ENCODE measurements at places on chromosomes 7 and 10.

- DNase-seq = no peak
Measured at GRCh38 chr7:10120936-10121335, 852.7 kb upstream of the PHF14 start.

DNA sequence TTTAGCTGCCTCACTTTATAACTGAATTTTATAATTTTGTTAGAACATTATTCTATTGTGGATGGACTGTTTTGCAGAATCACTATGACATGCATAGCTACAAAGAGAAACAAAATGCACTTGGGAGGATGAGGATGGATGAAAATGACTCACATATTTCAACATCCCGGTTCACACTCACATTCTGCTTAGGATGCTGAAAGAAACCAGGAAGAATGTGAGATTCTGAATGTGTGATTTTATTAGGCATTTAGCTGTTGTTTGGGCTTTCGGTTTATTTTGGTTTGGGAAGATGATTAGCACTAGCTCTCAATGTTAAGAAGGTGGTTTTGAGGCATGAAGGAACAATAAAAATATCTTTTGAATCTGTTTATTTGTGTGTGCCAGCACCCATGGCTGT, 235.5 kb downstream of the SEMA3E start:
- DNase-seq = no peak

DNA sequence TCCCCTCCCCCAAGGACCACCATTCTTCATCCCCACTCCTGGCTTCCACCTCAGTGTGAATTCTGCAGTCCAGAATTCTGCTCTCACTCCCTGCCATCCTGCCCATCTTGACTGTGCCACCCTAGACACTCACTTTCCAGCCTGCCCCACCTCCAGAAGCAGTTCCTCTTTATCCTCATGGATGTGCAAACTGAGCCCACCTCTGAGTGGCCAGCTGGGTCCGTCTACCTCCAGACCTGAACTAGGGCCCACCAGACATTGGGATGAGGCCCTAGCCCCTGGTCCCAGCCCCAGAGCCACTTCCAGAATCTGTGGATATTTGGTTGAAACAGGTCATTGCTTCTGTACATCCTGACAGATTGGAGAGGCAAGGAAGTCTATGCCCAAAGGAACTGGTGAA, 58.5 kb downstream of the GRID1 start:
- no peak for DNase-seq

DNA sequence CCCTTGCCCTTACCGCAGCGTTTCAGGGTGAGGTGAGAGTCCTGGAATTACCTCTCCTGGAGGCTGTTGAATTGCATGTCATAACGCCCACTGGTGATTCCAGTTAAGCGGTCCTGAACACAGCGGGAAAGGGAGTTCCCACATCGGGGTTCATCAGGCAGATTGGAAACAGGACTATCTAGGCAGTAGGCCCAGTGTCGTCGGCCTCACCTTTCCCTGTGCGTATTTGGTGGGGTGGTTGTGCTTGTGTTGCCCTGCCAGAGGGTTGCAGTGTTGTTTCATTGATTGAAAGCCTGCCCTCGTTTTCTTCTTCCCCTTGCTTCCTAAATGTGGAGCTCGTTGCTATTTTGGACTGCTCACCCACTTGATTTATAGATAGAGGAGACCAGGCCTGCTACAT, 10.6 kb upstream of the SUN1 start:
- no peak for DNase-seq

DNA sequence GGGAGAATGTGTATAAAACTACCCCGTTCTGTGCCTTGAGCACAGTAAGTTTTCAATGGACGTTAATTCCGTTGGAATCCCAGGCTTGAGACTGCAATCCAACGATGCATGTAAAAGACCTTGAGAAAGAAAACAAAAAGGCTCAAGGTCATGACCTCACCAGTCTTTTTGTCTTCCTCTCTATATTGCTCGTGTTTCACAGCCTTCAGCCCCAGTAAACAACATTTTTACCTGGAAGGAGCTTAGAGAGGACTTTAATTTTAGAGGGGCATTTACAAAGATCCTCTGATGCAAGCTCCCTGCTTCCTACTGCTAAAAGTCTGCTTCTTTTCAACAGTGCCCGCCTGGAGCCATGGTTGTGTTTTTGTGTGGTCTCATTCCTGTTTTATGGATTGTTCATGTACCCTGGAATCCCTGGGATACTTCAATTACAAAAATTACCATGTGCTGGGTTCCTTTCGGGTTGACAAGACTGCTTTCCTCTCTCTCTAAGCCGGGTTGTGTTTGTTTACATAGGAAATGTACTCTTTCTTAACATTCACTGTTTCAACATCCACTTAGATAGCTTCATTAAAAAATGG, 320.1 kb upstream of the NFE2L3 start:
- no peak for DNase-seq

GRCh38 chr7:26685606-26686005, 178.8 kb downstream of the SKAP2 start:
- no peak for DNase-seq

- no peak for DNase-seq
Measured at GRCh38 chr10:94358480-94358879, 4.3 kb downstream of the NOC3L start.

DNA sequence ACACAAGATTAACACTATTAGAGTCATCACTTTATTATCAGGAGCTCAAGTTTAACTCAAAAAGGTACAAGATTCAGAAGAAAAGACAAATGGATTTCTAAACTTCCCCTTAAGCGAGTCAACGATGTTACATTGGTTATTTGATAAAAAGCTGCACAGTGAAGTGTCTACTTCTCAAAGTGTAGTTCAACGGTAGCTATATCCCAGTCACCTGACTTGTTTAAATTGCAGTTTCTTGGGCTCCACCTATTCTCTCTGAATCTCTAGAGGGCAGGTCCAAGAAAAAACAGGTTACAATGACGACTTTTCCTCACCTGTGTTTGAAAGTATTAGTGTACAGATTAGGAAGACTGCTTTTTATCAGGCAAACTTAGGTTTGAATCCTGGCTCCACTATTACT, 16.6 kb downstream of the MINDY3 start:
- DNase-seq = no peak

DNA sequence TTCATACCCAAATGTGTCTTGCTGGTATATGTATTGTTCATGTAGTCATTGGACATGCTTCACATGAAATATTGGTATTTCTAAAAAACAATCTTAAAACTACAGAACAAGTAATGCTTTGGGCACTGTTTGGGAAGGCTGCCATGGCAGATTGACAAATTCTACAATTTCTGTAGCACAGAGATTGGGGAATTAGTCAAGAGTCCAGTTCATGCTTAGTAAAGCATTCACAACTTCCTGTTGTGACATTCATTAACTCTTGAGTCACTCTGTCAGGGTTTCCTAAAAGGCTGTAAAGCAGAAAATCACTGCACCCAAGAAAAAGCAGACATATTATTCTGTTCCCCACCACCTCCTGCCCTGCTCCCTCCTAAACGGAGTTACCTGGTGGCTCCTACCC, 398.9 kb downstream of the PHTF2 start:
- DNase-seq = no peak

DNA sequence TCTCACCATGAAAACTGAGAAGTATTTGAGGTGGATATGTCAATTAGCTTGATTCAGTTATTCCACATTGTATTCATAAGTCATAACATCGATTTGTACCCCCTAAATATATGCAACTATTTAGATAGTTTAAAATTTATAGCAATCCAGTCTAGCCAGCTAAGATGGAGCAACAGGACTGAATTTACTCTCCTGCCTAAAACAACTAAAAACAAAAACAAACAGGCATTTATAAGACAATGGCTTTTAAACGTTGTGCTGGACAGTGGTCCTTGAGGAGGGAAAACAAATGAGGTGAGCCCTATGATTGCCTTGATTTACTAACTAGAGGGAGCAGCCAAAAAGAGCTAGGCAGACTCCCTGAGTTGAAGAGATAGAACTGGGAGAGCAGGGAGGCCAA, 814 bp upstream of the GPAM start:
- DNase-seq = no peak

- no peak for DNase-seq
Measured at GRCh38 chr7:47446871-47447466, 134.9 kb downstream of the TNS3 start.

GRCh38 chr10:131073469-131074035, 238.0 kb downstream of the TCERG1L start:
- DNase-seq = no peak

DNA sequence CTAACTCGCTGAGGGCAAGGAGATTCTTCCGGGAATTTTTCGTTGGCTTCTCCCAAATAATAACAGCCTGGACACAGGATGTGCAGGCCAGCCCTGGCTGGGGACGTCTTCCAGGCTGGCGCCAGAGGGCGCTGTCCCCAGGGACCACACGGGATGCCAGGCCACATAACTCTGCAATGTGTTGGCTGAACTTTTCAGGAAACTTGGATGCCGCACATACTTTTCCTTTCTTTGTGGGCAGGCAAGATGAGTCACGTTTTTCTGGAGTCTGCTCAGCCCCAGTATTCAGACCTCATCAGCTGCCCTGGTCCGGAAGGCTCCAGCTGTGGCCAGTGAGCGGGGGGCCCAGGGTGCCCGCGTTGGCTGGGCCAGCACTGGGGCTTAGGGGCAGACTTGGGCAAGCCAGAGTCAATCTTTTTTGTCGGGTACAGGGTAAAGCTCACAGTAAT, 122.7 kb downstream of the PRKAG2 start:
- peak; percentile 85 for DNase-seq

- DNase-seq = no peak
Measured at GRCh38 chr10:74486659-74487058, 335.6 kb downstream of the ADK start.

- DNase-seq = no peak
Measured at GRCh38 chr7:35605760-35606159, 89.2 kb downstream of the HERPUD2 start.

GRCh38 chr7:20304366-20304765, 26.3 kb upstream of the ITGB8 start:
- DNase-seq = no peak

DNA sequence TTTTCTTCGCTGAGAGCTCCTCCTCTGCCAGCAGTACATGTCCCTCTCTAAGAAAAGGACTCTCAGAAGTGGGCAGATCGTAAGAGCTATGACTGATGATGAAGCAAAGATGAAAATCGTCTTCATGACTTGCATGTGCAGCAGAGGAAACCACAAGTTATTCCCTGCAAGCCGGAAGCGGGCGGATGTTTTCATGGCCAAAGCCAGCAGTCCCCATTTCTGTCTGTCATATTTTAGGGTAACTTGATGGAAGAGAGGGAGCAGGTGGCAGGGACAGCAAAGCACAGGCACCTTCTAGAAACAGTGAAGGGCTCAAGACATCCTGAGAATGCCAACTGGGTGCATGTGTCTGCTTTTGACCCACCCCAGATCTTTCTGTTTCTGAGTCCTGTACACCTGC, 19.9 kb downstream of the KLF6 start:
- no peak for DNase-seq

DNA sequence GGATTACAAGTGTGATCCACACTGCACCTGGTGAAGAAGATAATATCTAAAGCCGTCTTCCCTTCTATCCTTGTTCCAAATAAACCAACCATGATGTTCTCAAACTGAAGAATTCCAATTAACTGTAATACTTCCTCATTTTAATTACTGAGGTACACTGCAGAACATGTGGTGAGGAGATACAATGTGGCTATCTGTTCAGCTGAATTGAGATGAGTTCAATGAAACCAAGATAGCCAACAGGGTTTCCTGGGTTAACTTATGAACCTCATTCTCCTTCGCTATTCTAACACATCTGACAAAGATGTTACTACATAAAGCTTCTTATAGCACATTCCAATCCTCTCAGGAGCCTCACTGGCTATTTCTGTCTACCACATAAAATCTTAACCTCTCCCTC, 75.5 kb downstream of the RAPGEF5 start:
- no peak for DNase-seq

DNA sequence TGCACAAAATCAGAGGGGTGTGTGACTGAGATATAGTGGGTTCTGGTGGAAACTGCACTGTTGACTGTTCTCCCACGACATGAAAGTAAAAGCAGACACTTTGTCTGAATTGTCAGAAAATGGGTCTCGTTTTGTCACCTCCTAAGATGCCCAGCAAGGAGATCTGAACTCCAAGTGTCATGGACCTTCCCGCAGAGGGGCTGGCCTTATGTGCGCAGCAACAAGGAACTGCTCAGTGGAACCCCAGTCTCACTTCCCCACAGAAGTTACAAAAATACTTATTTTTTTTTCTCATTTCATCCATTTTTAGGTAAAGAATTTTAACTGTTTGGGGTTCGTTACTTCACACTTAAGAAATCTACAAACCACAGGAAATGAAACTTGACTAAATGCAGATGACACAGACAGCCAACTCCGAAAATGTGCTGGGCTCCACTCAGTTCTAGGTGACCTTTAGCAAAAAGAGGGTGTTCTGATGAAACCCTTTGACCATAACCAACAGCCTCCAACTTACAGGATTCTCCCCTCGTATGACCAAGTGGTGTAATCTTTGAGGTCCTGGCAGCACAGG, 115.0 kb downstream of the FAM107B start:
- DNase-seq = no peak

DNA sequence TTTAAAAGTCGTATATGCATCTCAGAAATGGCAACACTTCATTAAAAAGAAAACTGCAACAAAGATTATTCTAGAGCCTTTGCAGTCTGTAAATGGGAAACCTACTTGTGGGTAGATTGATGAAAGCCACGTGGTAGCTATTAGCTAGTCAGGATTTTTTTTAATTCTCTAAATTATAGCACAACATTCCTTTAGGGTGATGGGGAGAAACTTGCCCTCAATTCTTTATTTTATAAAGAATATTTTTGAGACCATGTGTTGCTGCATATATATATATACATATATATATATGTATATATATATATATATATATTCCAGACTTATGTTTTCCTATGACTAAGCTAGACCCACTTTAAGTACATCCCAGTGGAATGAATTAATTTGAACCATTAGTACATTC, 118.0 kb downstream of the PPP1R3A start:
- no peak for DNase-seq

DNA sequence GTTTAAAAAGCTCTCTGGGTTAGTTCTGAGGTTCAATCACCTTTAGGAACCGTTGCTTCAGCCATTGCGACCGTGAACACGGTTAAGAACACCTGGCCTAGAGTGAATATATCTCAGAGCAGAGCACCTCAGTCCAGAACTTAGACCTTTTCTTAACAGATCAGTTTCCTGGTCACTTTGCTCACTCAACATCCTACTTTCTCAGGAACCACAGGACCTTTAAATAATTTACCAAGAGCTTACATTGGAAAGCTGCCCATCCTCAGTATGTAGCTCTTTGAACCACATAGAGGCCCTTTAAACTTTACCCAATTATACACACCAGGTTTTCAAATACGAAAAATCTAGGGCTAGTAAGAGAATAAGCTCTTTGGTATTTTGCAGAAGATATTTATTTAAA, 153.2 kb downstream of the NRBF2 start:
- no peak for DNase-seq

GRCh38 chr7:88485821-88486220, 179.1 kb upstream of the STEAP4 start:
- DNase-seq = no peak

- no peak for DNase-seq
Measured at GRCh38 chr10:5311617-5312016, 53.1 kb upstream of the UCN3 start.

- DNase-seq = no peak
Measured at GRCh38 chr7:118009419-118009818, 136.2 kb upstream of the CTTNBP2 start.

GRCh38 chr10:117427356-117427755, 52.1 kb upstream of the PDZD8 start:
- no peak for DNase-seq

All from posterior cingulate gyrus (tissue), 11 donors.